Left lung (tissue), 14 donors: ENCODE measurements at places on chromosomes 2 and 18. TPM values are rescaled to one million over a fixed set of nuclear protein-coding genes. Genes with fewer than 3 reads are reported as not detected.

DNA sequence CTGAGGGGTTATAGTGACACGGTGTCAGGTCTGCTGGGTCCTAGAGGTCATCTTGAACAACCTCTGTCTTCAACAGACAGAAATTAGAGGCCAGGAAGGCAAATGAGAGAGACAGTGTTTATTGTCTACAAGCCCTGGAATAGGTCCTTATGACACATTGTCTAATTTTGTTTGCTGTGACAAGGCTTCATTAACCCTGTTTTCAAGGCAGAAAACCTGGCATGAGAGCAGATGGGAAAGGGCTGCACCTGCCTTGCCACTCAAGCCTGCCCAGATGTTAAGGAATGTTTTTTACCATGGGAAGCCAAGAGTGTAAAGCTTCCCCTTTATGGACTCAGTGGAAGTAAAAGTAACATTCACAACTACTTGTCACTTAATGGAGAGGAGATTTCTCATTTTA lies 275.3 kb downstream of the KCNS3 start:
- DNase-seq: no peak

- no peak for DNase-seq
Measured at GRCh38 chr18:63259567-63260379, 59.8 kb downstream of the BCL2 start.

Gene UGT1A10
- not detected for polyA plus RNA-seq

Gene PRKAG3
- not detected for polyA plus RNA-seq
